ENCODE measurements at places on chromosomes 2 and 18.

DNA sequence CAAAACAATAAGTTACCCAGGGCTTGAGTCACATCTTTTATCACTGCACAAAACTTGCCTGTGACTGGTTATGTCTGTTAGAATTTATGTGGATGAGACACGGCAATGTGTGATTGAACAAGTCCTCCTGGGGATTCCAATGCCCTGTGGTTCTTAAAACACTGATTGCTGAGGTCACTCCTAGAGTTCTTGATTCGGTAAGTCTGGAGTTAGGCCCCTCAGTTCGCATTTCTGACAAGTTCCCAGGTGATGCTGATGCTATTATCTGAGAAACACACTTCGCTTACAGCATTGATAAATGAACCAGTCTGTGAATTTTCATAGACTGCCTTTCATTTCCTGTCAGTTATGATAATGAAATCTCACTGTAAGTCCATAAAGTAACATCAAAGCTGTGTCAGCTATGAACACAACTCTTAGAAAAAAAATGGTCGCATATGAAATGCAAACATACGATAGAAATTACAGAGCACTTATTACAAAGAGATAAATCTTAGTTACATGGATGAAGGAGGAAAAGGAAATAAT lies 214.0 kb downstream of the DLGAP1 start:
- DNase-seq: no peak

DNA sequence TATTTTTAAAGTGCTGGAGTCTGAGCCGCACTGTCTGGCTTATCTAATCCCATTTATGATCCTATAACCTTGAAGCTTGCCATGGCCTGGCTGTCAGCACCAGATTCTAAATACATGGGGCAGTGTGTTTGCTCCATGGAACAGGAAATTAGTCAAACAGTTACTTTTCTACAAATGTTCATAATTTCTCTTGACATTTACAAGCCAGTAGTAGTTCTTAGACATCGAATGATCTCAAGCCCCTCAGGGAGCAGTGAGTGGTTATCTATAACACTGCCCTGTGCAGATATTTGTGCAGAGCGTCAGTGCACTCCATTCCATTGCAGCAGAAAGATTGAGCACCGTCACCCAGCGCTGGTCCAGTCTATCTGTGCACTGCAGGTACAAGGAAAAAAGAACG lies 205.2 kb downstream of the AGPS start:
- no peak for DNase-seq

GRCh38 chr2:14285812-14286211 lies 346.7 kb upstream of the LRATD1 start:
- no peak for DNase-seq

- DNase-seq: no peak
Measured at GRCh38 chr2:203858176-203858575, 9.4 kb upstream of the CTLA4 start.

DNA sequence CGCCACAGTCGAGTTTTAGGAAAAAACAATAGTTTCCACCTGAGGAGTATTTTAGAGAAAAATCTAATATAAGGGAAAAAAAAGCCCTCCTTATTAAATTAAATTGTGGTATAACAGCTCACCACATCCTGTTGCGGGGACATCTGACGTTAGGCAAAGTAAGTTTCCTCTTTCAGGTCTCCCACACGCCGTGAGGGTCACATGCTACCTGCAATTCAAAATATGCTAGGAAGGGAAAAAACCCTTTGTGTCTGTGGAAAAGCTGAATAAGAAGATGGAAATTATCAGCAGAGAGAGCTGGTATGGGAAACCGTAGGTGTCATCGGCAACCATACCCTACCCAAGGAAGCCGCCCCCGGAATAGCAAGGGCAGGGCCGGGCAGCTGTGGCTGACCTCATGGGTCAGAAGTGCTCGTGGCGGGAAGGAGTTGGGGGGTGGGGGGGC lies 128.0 kb downstream of the NFATC1 start:
- no peak for DNase-seq

- no peak for DNase-seq
Measured at GRCh38 chr2:106314444-106314843, 120.3 kb upstream of the UXS1 start.

GRCh38 chr2:160221391-160222276 lies 21.6 kb upstream of the ITGB6 start:
- no peak for DNase-seq

DNA sequence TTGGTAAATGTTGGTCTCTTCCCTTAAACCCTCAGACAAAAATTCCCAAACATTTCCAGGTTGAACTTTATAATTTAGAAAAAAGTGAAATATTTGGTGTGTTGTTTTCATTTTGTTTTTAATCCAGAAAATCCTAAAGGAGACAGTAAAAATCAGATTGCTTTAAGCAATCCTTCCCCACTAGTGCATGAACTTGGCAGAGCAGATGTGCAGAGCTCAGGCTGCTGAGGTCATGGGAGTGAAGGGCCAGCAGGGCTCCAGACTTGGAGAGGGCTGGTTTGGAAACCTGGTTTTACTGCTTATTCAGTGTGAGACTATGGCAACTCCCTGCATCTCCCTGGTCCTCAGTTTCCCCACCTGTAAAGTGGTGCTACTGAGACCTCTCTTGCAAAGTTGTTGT lies 66.7 kb upstream of the TEX51 start:
- DNase-seq: no peak

GRCh38 chr2:8555543-8555942 lies 126.3 kb upstream of the ID2 start:
- no peak for DNase-seq

GRCh38 chr2:216735086-216735485 lies 39.7 kb upstream of the IGFBP5 start:
- no peak for DNase-seq

DNA sequence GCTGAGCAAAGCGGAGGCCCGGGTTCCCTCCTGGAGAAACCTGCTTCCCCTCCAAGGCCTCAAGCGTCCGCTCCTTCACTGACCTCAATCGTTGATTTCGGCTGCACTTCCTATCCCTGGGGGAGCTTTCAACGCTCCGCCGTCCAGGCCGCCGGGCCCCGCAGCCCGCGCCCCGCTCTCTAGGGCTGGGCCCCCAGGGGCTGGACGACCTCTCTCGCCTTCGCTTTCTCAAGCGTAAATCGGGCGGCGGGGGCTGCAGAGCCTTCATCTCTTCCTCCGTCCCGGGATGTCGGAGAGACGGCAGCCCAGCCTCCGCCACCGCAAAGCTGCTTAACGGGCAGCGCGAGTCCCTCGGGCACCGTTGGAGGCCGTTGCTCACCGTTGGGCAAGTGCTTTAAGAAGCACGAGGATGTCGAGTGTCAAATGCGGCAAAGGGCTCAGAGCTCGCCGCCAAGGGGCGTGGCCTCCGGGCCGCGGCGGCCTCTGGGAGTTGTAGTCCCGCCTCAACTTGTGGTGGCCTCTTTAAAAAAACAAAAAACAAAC lies 8.5 kb downstream of the HES6 start:
- peak; percentile 83 for DNase-seq

- no peak for DNase-seq
Measured at GRCh38 chr2:24682304-24682703, 110.9 kb downstream of the PTRHD1 start.

- DNase-seq: no peak
Measured at GRCh38 chr18:2089396-2089795, 481.9 kb downstream of the METTL4 start.

DNA sequence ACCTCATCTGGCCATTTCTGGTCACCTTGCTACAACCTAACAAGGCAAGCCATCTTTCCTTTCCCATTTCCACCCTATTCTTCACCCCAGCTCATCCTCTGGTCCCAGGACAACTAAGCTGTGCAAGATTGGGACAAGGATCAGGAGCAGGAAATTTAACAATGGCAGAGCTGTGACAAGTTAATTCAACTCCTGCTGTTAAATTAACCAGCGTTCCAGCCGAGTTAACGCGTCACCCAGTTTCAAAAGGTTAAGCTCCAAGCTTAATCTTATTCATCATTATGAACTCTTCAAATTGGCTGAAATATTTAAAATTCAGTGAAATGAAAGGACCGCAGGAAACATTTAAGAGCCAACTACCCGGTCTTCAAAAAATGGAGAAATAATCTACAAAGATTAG lies 231.9 kb downstream of the GRB14 start:
- no peak for DNase-seq

- peak; percentile 79 for DNase-seq
Measured at GRCh38 chr2:119234021-119235019, 10.7 kb downstream of the STEAP3 start.

DNA sequence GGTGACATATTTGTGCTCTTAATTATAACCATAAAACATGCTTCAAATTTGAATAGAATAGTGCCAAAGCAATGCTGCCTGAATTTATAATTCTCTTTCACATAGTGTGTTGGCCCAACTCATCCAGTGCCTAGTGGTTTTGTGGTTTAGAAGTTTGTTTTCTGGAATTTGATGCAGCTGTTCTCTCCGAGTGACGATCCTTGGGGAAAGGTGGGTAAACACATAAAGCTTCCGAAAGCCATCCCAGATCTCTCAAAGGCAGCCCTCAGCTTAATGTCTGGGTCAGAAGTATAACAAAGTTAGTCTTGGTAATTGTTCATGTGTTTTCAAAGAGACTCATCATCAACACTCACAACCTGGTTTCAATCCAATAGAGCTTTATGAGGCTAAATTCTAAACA lies 235.6 kb upstream of the CDH2 start:
- no peak for DNase-seq

GRCh38 chr2:46852598-46852997 lies 63.0 kb downstream of the MCFD2 start:
- no peak for DNase-seq

GRCh38 chr2:225472161-225472560 lies 72.7 kb downstream of the NYAP2 start:
- no peak for DNase-seq

- no peak for DNase-seq
Measured at GRCh38 chr2:70949086-70949485, 13.4 kb downstream of the ATP6V1B1 start.

- DNase-seq: no peak
Measured at GRCh38 chr2:164485541-164485940, 135.7 kb downstream of the GRB14 start.

GRCh38 chr2:13758412-13758811 lies 874.1 kb upstream of the LRATD1 start:
- no peak for DNase-seq

- no peak for DNase-seq
Measured at GRCh38 chr2:143402451-143402850, 273.2 kb downstream of the ARHGAP15 start.

GRCh38 chr2:67268797-67269196 lies 128.3 kb upstream of the ETAA1 start:
- DNase-seq: no peak

- peak; percentile 49 for DNase-seq
Measured at GRCh38 chr2:233832869-233833311, 21.4 kb downstream of the HJURP start.
